ENCODE measurements at places on chromosomes 2 and 18.

- DNase-seq, result no peak
These were observed 176.1 kb downstream of the IKZF2 start for GRCh38 chr2:212975333-212975732.

- DNase-seq, result no peak
These were observed 17.7 kb downstream of the CXCR1 start for GRCh38 chr2:218149098-218149497.

DNA sequence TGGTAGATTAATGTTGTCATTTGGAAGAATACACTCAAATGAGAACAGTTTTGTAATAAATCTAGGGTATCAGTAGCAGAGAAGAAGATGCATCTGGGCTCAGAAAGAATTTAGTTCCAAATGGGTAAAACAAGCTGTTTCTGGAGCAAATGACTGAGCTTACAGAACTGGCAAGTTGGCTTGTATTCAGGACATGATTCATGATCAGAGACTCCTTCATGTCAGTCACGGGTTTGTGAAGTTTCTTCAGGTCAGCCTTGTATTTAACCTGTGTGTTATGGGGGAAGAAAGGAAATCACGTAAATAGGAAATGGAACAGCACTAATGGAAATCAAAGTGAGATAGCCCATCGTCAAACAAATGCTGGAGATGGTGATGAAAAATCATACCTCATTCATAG is 109.1 kb downstream of the RIF1 start:
- no peak for DNase-seq

GRCh38 chr2:44244135-44244871 is 31.0 kb upstream of the SLC3A1 start:
- peak; percentile 81 for DNase-seq
